ENCODE measurements at places on chromosomes 4 and X.

GRCh38 chr4:125750828-125751466 is 436.2 kb downstream of the FAT4 start:
- DNase-seq = peak; percentile 44

DNA sequence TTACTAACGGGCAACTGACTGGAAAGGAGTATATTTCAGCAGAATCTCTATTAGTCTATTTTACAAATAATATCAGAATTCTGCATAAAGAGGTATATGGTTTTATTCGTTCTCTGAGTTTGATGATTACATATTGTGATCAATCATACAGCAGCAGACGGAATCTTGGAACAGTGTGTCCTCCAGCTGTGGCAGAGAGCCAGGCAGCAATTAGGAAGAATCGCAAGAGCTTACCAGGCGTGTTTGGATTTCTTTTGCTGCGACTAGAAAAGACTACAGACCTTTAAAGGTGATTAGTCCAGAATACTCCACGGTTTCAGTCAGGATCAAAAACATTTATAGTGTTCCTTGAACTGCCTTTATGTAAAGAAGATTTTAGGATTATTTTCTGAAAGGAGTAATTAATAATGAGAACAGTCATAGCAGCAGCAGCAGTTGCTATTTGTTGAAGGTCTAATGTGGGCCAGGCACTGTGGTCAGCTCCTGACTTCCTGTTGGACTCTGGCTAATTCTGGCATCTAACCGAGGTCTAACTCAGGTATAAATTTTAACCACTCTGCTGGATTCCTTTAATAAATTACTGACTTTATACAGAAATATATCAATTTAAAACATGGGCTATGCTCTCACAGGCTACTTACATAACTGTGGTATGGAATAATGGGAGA is 225.3 kb upstream of the CXorf66 start:
- DNase-seq = no peak

DNA sequence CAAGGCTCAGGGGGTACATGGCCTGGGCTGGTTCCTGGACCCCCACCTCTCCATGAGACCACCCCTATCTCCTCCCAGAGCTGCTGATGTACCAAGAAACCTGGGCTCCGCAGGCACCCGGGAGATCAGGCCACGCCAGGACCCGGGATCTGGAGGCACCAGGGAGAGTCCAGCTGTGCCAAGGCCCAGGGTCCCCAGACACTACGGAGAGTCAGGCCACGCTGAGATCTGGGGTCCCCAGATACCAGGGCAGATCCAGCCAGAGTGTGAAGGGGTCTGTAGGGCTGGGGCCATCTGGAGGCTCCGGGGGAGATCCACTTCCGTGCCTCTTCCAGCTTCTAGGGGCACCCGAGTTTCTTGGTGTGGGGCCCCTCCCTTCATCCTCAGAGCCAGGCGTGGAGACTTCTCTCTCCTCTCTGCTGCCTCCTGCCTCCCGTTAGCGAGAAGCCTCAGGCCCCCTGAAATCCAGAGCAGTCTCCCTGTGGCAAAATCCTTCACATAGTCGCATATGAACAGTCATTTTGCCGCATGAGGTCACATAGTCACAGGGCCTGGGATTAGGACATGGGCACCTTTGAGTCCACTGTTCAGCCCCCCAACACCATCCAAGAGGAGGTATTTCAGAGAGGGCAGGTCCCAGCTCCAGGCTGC is 9.7 kb downstream of the ABLIM2 start:
- no peak for DNase-seq

- DNase-seq = no peak
Observed at GRCh38 chrX:107625739-107626138, 2.6 kb upstream of the PRPS1 start.

- DNase-seq = no peak
Observed at GRCh38 chr4:48683784-48684666, 96.1 kb downstream of the FRYL start.

DNA sequence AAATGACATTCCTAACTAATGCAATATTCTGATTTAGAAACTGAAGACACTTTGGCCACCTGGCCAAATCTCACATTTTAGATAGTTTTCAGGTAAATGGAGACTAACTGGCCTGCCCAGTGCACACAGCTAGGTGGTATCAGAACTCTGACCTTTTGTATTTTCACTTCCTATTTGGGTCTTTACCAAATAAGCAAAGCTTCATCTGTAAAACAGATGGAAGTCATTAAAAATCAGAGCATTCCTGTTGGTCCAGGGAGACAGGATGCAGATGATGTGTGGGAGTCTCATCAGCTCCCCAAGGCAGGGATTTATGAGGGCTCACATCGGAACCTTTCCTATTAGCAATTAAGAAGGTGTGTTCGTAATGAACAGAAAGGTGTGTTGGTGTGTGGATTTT is 57.7 kb downstream of the ARHGAP10 start:
- no peak for DNase-seq

GRCh38 chr4:93312299-93312698 is 516.3 kb upstream of the ATOH1 start:
- DNase-seq = no peak

DNA sequence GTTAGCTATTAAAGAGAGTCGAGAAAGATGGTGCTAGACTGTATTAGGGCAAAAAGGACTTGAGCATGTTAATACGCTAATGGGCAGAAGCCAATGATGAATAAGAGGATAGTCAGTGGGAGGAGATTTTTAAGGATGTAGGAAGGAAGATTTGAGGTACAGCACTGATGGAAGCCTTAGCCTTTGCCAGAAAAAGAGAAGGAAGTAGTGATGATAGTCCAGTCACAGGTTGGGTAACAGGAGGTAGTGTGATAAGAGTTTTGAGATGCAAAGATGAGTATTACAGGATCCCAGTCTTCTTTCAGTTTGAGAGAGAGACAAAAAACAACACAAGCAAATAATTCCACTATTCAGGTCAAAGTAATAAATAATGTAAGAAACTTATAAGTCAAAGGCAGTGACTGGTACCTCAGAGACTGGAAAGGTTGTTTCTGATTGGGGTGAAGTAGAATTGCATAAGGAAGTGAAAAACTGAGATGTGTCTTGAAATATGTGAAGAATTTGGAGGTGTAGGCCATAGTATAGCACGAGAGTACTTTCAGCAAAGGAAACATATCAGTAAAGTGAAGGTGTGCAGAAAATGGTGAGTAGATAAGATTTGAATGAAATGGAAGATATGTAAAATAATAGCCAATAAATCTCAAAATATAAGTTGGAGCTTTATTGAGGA is 22.1 kb upstream of the NDNF start:
- DNase-seq = no peak

DNA sequence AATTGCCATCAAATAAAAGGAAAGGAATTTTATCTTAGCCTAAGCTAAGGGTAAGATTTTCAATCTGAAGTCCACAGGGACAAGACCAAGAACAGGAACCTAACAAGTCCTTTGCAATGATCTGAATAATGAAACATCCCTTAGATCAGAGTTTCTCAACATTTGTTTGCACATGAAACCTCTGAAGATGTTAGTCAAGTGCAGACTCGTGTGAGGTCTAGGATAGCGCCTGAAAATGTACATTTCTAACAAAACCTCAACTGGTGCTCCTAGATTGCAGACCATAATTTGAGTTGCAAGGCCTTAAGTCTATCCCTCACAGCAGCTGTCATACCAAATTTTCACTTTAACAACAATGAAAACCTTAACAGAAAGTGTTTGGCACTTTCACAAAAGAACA is 337.6 kb downstream of the DMD start:
- no peak for DNase-seq

GRCh38 chrX:973010-973632 is 239.3 kb downstream of the CRLF2 start:
- DNase-seq = no peak

DNA sequence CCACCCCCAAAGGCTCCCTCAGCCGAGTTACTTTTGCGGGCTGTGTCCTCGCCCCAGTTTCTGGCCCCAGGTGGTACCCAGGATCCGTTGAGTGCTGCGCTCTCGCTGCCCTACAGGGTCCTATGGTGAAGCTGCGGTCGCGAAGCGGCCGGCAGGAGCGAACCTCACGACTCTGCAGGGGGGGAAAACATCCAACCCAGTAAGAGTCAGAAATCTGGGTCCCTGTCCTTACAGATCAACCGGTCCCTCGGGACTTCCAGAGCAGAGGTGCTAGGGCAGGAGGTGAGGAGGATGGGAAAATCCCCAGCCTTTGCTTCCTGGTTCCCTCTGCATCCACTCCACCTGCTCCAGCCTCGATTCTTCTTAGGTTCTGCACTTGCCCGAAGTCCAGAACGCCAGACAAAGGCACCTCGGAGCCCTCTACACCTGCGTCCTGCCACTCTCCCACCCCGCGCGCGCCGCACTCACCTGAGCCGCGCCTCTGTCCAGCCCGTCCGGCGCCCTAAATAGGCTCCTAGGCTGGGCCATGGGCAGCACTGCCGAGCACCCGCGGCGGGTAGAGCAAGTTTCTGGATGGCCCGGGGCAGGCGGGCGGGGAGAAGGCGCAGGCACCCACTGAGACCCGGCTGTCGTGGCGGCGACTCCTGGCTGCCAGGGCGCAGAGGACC is at the start of gene HS3ST1:
HS3ST1 (minus strand) TSS at position 664 of the 668 bp plus-strand sequence. CDS start 28,889 bp downstream, outside the sequence.
- no peak for DNase-seq

- DNase-seq = no peak
Observed at GRCh38 chr4:76569706-76570105, 134.7 kb downstream of the SHROOM3 start.

GRCh38 chrX:24777660-24778059 is 83.9 kb downstream of the POLA1 start:
- no peak for DNase-seq

DNA sequence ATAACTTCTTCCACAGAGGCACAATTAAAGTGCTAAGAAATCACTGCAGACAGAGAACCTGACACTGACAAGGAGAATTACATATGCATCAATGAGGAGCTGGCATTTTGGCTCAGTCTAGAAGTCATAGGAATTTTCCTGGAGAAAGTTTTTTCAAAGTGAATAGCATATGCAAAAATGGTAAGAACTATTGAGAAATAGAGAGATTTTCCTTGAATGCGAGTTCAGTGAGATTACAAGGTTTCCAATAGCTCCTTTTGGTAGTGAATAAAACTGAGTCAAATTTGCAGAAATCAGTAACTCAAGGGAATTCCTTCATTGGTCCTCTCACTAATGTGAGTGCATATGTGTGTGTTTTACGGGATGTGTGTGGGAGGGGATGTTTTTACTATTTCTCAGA is 557.5 kb downstream of the PPARGC1A start:
- DNase-seq = no peak

- DNase-seq = no peak
Observed at GRCh38 chrX:82748906-82749505, 759.1 kb upstream of the POU3F4 start.

DNA sequence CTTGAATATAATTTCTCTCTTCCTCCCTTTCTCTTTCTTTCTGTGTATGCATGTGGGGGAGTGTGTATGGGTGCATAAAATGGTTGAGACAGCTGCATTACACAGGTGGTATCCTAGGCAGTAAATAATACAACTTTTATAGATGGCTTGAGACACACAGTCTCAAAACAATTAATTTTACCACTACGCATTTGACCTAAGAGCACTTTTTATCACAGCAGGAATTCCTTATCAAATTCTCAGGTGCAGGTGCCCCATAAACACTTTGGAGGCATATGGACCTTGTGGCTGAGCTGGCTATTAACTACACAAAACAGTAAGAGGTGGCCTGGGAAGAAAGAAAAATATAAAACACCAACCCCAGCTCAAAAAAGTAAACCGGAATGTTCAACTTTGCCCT is 91.3 kb downstream of the RASGEF1B start:
- no peak for DNase-seq

- DNase-seq = no peak
Observed at GRCh38 chrX:9526965-9527364, 62.1 kb downstream of the TBL1X start.

GRCh38 chrX:31245714-31246113 is 173.9 kb upstream of the FTHL17 start:
- DNase-seq = no peak

DNA sequence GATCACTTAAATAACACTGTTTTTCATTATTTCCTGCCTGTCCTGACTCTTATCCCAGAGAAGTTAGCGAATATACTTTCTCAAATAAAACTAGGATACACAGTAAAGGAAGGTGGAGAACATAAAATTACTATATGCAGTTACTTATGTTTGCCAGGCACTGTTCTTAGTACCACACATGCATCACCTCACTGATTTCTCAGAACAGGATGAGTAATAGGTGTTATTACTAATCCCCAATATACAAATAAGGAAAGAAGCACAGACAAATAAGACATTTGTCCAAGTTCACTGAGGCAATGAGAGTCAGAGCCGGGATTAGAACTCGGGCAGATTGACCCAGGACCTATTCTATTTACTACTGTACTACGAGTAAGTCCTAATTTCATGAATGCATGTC is 91.7 kb downstream of the CORIN start:
- DNase-seq = no peak

GRCh38 chr4:75696581-75696980 is 23.4 kb upstream of the G3BP2 start:
- no peak for DNase-seq

DNA sequence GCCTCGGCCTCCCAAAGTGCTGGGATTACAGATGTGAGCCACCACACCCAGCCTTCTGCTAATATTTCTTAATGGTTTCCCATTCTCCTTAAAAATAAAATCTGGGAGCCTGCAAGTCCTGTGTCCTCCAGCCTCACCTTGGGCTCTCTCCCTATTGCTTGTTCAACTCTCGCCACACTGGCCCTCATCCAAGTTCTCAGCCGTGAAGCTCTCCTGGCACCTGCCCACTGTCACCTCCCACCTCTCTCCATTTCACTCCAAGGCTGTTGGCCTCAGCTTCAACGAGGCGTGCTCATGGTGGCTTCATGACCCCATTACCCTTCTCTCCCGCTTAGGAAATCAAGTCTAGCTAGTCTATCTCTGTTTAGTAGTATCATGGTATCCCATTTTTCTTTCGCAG is 9.5 kb upstream of the ETNPPL start:
- DNase-seq = no peak

DNA sequence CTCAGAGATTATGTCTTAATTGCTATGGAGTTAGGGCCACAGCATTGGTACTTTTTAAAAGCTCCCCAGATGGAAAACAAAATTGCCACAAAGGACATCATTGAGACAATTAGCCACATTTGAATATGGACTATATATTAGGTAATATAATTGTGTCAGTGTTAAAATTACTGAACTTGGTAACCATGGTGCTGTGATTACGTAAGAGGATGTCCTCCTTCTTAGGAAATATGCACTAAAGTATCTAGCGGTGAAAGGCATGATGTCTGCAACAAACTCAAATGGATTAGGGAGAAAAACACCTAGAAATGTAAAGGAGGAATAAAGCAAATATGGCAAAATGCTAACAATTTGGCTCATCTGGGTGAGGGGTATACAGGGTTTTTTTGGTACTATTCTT is 89.9 kb upstream of the PAK3 start:
- DNase-seq = no peak

- no peak for DNase-seq
Observed at GRCh38 chr4:160927311-160927710, 1236.5 kb downstream of the FSTL5 start.

- no peak for DNase-seq
Observed at GRCh38 chr4:141642711-141643110, 6.3 kb downstream of the IL15 start.

GRCh38 chr4:164716901-164717300 is 37.0 kb upstream of the SMIM31 start:
- DNase-seq = no peak

Measured in SK-N-DZ (cell line).